ENCODE measurements at places on chromosomes 7 and 10.
A peak's percentile ranks its signal among the peaks of the same experiment; 100 is the strongest.

GRCh38 chr10:49592726-49593563 lies 17.2 kb upstream of the SLC18A3 start:
- peak; percentile 36 for DNase-seq

DNA sequence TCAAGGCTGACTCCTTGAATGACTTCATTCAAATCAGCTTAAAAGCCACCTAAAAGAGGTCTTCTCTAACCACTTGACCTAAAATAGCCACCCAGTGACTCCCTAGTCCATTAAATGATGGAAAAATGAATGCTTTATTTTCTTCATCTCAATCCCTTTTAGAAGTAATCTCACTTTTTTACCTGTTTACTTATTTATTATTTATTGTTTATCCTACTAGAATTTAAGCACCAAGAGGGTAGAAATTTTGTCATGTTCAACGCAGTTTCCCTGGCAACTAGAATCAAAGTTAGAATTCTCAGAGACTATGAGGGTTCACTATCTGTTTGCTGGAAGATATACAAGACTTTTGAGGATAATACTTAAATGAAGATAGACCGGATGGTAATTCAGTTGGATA lies at the start of gene LIPJ:
TSS of gene LIPJ (plus strand) at position 301 of the 400 bp plus-strand sequence. CDS start 3,926 bp downstream, outside the sequence.
- DNase-seq, result no peak

DNA sequence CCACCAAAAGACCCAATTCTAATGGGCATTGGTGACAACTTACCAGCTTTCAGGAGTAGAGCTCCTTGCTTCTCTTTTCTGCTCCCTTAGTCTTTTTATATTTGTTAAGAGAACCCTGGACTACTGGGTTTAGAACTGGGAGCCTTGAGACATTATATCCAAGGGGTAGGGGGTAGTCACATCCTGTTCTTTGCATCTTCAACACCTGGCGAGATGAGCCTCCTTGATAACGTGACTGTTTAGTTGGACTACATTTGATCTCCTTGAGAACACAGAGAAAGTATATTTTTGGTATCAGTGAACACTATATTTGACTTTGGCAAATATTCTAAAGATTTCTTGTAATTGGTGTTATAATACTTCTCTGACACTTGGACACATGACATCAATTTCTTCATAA lies 9.0 kb upstream of the SMNDC1 start:
- no peak for DNase-seq

DNA sequence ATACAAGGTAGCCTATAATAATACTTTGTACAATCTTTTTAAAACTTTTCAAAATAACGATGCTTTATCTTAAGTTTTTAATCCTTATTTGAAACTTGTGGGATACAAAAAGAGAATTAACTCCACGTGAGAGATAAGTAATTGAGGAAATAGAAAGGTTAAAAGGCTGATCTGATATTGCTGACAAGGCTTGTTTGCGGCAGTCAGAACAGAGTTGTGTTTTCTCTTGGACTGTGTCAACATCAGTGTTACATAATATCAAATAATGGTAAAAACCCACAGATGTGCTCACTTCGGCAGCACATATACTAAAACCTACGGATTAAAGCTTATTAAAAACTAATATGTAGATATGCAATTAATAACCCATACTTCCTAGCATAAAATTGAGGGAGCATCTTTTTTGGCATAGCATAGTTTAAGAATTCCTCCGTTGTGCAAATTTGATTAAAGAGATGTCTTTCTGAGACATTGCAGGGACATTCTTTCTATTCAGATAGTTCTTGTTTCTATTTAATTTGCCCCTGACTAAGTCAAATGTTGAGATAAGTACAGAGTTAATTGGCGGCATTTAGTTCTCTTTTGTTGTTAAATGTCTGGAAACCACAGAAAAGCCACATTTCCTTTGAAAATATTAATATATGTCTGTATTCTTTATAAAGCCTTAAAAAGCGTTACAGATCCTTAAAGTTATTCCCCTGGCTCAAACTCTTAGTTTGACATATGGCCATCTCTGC lies 63.3 kb downstream of the FAM185A start:
- DNase-seq, result no peak

GRCh38 chr10:132975831-132976682 lies 33.7 kb upstream of the CFAP46 start:
- DNase-seq, result no peak

DNA sequence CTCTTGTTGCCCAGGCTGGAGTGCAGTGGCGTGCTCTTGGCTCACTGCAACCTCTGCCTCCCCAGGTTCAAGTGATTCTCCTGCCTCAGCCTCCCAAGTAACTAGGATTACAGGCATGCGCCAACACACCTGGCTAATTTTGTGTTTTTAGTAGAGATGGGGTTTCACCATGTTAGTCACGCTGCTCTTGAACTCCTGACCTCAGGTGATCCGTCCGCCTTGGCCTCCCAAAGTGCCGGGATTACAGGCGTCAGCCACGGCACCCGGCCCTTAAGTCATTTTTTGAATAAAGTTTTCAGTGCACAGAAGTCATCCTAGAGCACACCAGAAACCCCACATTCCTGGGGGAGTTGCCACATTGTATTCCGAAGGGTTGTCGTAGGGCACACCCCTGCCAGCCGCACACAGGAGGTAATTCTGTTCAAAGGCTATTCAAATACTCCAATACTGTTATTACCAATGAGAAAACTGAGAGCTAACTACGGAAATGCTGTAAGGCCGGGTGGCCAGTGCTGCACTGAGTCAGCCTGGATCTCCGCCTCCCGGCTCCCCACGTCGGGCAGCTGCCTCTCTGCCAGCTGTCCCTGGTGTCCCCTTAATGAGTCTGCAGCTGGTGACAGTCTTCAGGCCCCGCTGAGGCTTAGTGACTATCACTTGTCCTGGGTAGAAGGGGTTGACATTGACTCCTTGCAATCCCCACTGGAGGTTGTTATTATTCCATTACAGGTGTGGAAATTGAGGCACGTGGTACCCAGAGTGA lies 8.6 kb upstream of the RFC2 start:
- DNase-seq, result no peak

Measured in renal pelvis (tissue), 12 donors.